ENCODE measurements at places on chromosomes 3 and 15.

- no peak for DNase-seq
These were observed 61.5 kb upstream of the ATP11B start for GRCh38 chr3:182731764-182732163.

DNA sequence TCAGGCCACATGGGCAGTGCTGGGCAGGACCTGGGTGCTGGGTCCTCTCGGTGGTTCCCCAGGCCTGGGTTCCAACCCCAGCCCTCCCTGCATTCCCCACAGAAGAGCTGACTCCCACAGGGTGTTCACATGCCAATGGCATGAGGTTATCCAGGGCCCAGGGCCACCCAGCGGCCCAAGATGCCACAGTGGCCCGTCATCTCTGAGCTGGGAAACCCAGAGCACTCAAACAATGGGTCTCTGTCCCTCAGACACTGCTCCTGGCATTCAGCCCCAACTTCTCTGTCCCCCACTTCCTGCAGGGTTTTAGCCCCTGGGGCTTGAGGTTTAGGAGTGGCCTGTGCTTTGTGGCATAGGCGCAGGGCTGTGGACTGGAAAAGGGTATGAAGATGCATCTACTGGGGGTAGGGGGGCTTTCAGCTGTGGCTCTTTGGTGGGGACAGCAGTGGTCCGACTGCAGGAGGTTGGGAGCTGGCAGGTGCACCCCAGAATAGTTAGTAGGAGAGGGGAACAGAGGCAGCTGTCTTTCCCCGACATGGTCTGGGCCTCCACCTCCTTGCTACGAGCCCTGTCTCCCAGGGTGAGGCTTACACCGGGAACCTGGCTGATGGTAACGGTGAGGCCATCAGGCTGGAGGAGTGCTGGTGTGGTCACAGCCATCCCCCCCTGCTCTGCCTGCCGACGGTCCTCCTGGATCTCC lies 1.7 kb downstream of the CCDC9B start:
- DNase-seq: no peak

GRCh38 chr3:159763602-159764489 lies 224.8 kb upstream of the IL12A start:
- no peak for DNase-seq

DNA sequence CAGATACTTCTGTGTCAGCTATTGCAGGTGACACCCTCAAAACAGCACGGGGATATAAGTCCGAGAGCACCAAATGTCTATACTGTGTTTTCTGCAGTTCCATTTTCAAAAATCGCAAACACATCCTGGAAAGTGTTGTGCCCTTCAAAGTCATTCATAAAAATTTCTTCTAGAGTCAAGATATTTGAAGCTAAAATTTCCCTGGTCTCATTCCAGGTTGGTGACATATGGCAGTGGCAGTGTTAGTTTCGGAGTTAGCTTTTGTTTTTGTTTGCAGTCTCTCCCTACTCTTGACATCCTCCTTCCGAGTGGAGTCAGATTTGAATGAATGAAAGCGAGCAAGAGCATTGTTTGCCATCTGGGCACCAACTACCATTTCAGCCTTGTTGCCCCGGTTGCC lies 3.2 kb upstream of the FSIP1 start:
- DNase-seq: no peak

DNA sequence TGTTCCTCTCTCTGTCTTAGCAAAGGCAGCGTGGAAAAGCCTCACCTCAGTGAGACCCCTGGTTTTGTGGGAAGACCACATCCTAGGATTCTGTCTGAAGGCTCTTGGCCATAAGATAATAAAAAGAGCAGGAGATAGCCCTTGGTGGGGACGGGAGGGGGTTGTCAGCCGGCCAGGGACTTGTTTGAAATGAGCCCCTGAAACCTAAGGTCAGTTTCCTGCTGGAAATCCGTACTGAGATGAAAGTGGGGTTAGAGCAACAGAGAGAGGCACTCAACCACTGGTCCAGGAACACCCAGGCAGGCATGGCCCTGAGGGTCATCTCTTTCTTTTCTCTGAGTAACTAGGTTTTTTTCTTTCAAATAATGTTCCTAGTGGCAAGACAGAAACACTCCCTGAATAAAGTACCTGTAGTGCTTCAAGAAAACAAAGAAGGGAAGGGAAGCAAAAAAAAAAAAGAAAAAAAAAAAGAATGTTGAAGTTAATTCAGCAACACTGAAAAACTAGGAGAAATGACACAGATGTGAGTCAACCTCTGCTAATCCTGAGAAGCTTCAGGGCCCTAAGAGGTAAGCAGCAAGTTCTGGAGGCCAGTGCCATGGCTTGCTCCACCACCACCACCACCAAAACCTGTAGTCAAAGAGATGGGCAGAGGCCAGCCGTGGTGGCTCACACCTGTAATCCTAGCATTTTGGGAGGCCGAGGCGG lies 3.2 kb downstream of the ITGB5 start:
- DNase-seq: no peak

DNA sequence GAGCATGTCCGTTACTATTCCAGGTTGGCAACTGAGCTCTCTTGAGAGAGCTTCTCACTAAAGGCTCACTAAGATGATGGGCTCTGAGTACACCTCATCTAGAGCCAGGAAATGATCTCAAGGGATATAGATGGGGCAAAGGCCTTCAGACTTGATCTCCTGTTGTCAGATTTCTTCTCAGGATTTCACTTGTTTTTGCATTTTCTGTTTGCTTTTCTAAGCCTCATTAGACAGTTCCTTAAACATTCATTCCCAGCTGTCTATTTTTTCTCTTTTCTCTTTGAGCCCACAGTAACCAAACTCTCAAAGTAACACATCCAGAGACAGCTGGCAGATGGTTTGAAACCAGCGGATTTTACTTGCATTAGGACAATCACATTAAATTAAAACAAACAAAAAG lies 28.4 kb upstream of the ARL8B start:
- no peak for DNase-seq

- DNase-seq: no peak
These were observed 320.3 kb downstream of the GAP43 start for GRCh38 chr3:115943579-115943978.

DNA sequence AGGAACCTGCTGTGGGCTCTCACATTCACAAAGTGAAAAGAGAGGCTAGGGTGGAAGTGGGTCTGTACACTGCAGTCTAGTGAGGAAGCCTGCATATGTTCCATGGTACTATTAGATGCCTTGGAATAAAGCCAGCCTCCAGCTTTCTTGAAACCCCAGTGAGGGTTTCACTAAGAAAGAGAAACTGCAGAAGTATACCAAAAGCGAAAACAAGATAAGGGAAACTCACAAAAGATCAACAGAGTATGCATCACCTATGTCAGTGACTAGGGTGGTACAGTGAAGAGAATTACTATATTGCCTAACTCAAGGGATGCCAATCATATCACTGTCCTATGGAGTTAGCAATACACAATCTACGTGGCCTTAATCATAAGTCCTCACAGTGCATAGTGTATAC lies 212.5 kb upstream of the GADL1 start:
- DNase-seq: no peak

DNA sequence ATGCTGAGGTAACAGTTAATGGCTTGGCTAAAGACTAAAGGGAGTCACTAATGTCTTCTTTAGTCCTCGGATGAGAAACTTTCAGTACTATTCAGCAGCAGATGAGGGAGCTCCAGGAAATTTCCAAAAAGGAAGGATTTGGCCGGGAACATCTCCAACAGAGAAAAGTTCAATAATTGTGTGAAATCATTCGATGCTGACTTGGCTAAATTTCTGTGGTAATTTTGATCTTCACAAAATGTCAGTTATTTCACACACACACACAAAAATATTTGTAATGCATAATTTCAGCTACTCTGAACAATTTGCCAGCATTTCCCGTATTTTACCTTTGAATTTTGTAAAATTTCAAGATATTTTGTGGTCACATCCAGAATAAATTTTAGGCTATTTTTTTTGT lies 462.8 kb upstream of the MDFIC2 start:
- DNase-seq: no peak

DNA sequence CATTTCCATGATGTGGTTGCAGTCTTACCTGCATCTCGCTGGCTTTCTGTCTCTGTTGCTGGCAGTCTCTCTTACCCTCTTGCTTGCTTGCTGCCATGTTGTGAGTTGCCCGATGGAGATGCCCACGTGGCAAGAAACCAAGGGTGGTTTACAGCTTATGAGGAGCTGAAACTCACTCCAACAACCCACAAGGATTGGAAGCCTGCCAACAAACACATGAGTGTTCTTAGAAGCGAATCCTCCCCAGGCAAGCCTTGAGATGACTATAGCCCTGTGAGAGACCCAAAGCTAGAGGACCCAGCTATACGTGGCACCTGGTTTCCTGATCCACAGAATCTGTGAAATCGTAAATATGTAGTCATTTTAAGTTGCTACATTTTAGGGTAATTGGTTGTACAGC lies 490.9 kb upstream of the ADAMTS9 start:
- DNase-seq: no peak

DNA sequence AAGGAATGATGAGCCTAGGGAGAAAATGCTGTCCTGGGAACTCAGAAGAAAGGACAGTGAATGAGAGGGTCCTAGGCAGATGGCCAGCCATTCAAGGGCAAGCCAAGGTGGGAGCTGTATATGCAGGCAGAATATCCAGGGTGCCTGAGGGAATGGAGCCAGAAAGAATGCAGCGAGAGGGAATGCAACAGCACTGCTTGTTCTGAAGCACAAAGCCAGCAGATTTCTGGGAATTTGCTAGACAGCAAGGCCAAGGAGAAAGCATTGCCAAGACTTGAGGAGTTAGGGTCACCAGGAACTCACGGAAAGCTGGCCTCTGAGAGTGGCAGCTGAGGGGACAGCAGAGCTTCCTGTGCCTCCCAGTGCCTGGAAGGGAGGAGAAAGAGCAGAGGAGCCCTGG lies 200.6 kb downstream of the MYRIP start:
- DNase-seq: no peak

DNA sequence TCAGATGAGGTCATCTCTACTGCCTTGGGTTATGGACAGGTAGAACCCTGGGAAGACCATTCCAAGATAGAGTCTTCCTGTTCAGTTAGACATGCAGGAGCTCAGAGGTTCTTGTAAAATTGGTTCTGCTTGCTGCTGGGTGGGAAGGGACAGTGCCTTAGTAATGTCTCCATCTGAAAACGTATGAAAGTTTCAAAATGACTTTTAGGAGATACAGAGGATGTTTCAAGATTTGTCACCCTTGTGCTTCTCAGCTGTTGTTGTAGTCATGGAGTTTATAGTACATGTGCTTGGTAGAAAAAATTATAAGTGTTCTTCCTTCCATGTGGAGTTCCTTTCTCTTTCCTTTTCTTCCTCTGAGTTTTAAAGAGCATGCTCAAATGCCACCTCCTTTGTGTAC lies 885.2 kb upstream of the CFAP20DC start:
- DNase-seq: no peak

DNA sequence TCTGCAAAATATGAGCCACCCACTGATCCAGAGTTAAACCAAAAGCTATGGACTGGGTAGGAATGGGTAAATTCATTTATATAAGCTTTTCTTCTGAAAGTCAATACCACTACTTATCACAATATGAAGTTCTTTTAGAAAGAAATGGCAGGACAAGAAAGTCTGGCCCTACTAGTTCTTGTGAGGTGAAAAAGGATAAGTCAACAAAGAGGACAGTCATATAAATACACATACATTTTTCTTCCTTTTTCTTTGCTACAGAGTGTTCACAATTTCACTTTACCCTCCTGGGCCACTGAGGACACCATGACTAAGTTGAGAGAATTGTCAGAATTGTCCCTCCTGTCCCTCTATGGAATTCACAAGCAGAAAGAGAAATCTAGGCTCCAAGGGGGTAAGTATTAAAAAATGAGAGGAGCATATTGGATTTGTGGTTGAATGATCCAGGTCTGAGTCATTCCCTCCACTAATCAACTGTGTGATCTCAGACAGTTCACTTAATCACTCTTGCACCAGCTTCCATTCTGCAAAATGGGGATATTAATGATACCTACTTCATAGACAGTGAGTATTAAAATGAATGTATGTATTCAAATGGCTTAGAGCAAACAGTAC lies 27.6 kb downstream of the ACP3 start:
- DNase-seq: no peak

GRCh38 chr15:43552256-43552655 lies 34.8 kb downstream of the MAP1A start:
- DNase-seq: no peak

DNA sequence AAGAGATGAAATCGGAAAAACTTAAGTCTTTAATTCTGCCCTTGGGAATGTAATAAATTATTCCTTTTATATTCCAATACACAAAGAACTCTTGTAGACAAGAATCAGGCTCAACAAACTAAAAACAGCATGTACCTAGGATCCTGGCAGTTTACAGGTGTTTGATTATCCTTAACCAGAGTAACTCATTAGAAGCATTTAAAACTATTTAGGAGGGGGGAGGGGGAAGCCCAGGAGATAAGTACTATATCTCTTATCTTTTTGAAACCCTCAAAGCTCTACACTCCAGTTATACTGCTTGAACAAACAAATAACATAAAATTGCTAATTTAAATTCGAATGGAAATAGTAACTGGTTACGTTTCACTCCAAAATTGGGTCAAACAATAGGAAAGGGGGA lies 1.9 kb downstream of the CNBP start:
- no peak for DNase-seq

DNA sequence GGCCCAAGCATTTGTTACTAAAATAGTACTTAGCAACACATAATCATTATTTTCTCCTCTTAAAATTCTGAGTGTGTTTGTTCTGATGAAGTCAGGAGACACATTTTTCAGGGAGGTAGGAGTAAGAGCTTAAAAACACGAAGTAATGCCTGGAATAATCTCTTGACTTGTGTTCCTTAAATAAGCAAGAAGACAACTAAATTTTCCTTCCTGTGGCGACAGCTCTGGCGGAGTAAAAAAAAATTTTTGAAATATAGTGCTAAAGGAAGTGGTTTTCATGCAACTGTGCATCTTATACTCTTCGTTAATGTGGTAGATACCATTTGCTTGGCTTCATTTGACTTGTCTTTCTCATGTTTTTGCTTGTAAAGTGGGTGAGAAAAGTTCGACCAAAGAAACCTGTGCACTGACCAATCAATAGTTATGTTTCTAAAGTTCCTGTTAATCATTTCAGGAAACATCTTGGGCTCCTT lies 11.1 kb upstream of the MBNL1 start:
- no peak for DNase-seq

- DNase-seq: no peak
These were observed 48.5 kb downstream of the HERC2 start for GRCh38 chr15:28273468-28273867.

DNA sequence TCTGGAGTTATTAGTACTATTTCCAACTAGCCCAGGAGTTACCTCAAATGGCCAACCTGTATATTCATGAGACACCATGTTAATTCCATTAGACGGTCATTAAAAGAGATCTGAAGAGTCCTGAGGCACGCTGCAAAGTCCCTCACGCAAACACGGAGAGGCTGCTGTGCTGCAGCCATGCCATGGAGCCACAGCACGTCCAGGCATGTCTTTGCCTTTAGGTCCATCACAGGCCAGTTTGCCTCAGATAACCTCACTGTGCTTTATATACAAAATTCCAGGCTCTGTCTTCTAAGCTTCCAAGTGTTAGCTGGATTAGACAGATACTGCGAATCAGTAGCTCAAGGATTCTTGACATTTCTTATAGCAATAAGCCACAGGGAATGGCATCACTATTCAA lies 9.8 kb upstream of the PLAAT1 start:
- no peak for DNase-seq
